NCI-H446 (cell line): ENCODE measurements at places on chromosomes 1 and 21.

- no peak for DNase-seq
Observed at GRCh38 chr21:26365849-26366248, 195.3 kb upstream of the APP start.

GRCh38 chr1:205543351-205544301 is 39.2 kb downstream of the CDK18 start:
- peak; percentile 50 for DNase-seq

GRCh38 chr1:89363196-89363595 is 663 bp upstream of the GBP6 start:
- no peak for DNase-seq

GRCh38 chr1:34851431-34852105 is 8.0 kb downstream of the SMIM12 start:
- DNase-seq, result no peak

GRCh38 chr1:43612406-43612805 is 37.5 kb upstream of the KDM4A start:
- no peak for DNase-seq

DNA sequence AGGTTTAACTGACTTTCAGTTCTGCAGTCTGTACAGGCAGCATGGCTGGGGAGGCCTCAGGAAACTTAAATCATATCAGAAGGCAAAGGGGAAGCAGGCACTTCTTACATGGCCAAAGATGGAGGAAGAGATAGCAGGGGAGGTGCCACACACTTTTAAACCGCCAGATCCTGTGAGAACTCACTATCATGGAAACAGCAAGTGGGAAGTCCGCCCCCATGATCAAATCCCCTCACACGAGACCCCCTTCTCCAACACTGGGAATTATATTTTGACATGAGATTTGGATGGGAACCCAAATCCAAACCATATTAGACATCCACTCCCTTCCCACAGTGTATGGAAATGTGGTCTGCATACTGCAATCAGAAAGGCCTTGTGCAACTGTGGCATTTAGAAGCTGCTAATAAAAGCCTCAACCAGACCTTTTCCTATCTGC is 148.2 kb downstream of the FCRL5 start:
- no peak for DNase-seq
